ENCODE measurements at places on chromosomes 13 and 19. TPM values are rescaled to one million over a fixed set of nuclear protein-coding genes. Genes with fewer than 3 reads are reported as not detected.

Gene ATP4B
- total RNA-seq: not detected

- DNase-seq: no peak
Measured at GRCh38 chr13:76696370-76696769, 189.8 kb downstream of the KCTD12 start.

Gene CRB3
- total RNA-seq: not detected

GRCh38 chr13:24274452-24275021 is 34.8 kb upstream of the C1QTNF9 start:
- DNase-seq: peak; percentile 48

DNA sequence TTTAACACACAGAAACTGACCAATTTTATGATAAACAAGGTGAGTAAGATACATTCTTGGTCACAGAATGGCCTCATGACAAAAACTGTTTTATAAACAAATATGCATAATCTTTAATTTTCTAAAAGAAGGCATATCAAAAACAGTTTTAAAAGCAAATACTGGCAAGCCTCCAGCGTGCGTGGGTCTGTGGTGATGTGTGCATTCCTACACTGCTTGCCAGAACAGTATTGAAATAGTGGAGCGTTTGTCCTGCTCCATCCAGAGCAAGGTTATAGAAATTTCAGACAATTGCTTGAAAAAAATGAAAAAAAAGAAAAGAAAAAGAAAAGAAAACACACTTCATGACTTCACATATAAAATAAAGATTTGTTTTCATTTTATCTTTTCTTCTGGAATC is 140.9 kb downstream of the MZT1 start:
- no peak for DNase-seq

Gene CCDC159
- total RNA-seq: 22.4 TPM

DNA sequence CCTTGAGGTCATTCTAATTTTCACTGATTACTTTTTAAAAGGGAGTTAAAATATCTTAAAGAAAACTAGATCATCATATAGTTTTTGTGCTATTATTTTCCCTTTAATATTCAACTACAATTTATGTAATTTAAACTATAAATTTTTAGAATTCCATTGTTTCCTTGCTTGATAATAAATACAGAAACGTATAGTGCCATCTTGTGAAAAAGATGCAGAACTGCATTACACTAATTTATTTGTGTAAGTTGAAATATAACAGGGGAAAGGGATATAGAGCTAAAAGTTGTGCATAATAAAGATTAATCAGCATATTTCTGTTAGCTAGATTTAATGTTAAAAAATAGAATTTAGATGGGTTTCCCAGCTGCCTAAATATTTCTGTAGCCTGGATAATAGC is 61.5 kb upstream of the TDRD3 start:
- DNase-seq: no peak

GRCh38 chr19:55809381-55810058 is 22.3 kb downstream of the NLRP11 start:
- DNase-seq: peak; percentile 64

Gene CGB8
- not detected for total RNA-seq

DNA sequence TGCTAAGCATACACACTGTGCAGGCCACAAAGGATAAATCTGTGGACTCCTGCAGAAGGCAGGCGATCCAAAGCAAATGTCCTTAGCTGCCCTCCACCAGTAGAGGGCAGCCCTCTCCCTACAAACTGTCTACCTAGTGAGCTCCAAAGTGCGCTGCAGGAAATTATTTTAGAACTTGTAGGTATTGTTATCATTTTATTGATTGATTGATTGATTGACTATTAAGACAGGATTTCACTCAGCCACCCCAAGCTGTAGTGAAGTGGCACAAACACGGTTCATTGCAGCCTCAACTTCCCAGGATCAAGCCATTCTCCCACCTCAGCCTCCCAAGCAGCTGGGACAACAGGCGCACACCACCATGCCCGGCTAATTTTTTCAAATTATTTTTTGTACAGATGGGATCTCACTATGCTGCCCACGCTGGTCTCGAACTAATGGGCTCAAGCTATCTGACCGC is 37.3 kb downstream of the RNF6 start:
- DNase-seq: no peak

- DNase-seq: no peak
Measured at GRCh38 chr13:51122868-51123566, 11.9 kb upstream of the C13orf42 start.

Gene PTH2
- total RNA-seq: not detected

Measured in osteocyte (in vitro differentiated cells).